Uterus (tissue), 4 donors: ENCODE measurements at places on chromosomes 6 and 20.

GRCh38 chr6:90689172-90689571 is 102.3 kb upstream of the MAP3K7 start:
- DNase-seq = no peak

- DNase-seq = no peak
These were observed 44.2 kb downstream of the COL11A2 start for GRCh38 chr6:33147807-33148666.

DNA sequence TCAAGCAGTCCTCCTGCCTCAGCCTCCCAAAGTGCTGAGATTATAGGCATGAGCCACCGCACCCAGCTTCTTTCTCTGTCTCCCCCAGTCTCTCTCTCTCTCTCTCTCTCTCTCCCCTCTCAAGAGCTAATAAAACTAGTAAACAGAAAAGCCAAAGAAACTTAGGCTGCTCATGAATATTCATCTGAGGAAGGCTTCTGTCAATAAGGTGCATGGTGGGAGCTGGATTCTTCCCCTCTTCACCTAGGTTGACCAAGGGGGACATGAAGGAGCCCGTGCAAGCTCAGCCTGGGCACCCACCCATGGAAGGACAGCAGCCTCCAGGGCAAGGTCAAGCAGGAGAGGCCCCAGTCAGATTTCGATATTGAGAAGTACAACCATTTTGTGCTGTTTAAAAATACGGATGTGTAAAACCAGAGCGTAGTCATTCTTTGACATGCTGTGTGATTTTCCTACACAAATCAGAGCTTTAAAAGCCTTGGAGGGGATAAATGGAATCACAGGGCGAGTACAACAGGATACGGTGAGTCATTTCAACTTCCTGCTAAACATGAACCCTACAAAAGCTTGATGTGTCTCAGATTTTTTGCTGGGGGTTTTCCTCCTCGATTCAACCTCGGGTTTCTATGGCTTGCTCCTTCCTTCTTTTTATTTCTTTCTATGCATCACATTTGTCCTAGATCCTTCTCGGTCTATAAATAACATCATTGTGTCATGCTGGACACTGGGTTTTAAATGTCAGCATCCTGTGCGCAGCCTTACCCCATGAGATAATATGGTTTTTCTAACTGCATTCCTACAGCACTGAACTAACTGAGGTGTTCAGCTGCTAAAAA is 368.9 kb upstream of the JARID2 start:
- no peak for DNase-seq

DNA sequence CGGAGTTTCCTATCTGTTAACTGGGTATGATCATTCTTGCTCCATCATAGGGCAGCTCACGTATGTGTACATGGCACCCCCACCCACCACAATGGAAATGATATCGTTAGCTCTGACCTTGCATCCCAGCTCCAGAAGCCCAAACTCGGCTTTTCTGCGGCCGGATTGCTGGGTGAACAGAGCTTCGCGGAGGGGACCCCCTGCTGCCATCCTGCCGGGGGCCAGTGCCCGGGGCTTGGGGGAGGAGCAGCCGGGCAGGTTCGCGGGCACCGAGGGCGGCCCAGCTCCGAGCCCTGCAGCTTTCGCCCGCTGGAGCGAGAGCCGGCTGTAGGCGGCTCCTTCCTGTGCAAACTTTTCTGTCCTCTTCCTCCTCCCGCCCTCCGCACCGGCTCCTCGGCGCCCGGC is 24.9 kb upstream of the FUCA2 start:
- DNase-seq = peak; percentile 24

GRCh38 chr6:82144852-82145340 is 102.6 kb downstream of the IBTK start:
- peak; percentile 17 for DNase-seq
